Cerebellar nuclear complex (tissue), 1 donor: ENCODE measurements at places on chromosomes 1 and 21.

DNA sequence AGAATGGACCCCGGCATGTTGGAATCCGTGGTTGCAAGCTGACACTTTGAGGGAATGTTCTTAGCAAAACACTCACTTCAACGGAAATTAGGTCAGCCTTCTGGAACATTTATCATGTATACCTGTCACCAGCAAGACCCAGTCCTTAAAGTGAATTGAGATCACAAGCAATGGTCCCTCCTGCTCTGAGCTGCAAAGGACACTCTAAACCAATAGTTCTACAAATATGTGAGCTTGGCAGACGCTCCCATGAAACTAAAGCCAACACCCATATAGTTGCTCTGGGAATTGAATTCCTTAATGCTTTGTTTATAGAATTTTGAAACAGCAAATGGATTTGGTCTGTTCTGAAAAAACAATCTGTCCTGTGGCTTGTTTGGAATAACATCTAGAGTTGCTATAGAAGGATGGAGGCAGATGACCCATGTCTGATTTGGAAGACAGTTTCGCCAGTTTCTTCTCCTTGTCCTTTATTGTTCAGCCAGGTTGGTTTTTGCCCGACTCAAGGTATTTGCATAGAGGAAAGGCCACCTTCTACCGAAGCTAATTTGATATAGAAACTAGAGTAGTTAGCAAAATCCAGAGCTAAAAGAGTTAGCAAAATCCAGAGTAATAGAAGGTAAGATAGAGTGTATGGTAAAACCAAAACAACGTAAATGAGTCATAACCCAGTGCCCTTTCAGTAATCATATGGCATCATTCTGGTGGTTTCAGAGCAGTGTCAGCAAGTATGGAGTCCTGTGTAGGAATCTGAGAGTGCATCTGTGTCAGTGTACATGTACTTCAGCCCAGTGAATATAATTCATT, 236.2 kb downstream of the NFIA start:
- no peak for DNase-seq

DNA sequence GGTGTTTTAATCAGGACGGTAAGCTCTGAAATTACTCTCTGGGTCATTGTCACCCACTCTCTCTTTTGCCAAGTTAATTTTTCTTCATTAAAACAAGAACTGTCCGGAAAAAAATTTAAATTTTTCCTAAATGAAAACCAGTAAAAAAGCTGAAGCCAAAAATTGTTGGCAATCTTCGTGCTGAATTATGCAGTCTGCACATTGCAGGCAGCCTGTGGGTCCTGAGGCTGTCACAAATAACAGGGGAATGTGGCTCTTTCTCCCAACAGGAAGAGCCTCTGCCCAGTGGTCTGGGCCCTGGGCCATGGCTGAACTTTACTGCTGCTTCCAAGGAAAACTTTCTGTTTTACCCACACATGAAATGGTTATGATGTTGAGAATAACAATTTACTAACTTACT, 153.9 kb upstream of the SPAG17 start:
- DNase-seq = no peak

- DNase-seq = no peak
Observed at GRCh38 chr21:26756491-26757159, 88.6 kb downstream of the ADAMTS1 start.

DNA sequence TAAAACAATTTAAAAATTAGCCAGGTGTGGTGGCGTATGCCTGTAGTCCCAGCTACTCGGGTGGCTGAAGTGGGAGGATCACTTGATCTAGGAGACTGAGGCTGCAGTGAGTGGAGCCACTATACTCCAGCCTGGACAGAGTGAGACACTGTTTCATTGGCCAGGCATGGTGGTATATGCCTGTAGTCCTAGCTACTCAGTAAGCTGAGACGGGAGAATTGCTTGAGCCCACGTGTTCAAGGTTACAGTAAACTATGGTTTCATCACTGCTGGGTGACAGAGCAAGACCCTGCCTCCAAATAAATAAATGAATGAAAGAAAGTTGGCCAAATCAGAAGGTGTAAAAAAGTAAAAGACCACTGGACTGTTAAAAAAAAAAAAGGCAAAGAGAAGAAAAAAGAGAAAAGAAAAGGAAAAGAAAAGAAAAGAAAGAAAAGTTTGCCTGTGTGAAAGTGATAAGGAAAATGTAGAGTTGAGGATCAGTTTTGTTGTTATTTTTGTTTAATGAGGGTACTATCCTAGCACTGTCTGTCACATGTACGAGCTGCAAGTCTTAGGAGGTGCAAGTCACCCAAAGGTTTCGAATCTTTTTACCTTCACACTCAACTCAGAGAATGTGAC, 52.3 kb downstream of the LUZP1 start:
- DNase-seq = no peak

DNA sequence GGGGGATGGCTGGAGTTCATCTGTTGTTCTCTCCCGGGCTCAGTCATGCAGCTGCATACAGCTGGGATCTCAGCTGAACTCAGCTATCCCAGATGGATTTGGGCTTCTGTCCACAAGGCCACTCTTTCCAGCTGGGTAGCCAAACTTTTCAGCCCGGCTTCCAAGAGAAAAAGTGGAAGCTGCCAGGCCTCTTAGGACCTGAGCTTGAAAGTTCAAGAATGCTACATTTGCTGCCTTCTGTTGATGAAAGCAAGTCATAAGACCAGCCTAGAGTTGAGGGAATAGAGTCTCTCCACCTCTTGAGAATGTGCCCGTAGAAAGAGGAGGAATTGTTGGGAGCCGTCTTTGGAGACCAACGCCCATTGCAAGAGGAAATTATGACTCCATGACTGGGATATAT, 95.3 kb downstream of the C1orf21 start:
- no peak for DNase-seq

DNA sequence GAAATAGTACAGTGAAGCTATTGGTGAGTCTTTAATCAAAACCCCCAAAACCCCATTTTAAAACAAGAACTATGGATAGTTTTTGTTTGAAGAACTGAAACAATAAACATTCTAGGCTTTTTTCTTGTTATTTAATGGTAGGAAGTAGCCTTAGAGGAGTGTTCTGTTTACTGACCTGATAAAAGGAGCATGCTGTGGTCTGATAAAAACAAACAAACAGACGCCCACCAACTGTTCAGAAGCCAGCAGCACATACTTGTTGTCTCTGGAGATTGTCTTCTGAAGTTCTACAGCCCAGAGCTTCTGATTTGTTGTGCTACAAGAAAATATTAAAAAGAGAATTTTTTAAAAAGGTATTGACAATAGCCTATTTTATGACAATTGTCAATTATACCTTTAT, 54.1 kb upstream of the CFAP298 start:
- DNase-seq = no peak

DNA sequence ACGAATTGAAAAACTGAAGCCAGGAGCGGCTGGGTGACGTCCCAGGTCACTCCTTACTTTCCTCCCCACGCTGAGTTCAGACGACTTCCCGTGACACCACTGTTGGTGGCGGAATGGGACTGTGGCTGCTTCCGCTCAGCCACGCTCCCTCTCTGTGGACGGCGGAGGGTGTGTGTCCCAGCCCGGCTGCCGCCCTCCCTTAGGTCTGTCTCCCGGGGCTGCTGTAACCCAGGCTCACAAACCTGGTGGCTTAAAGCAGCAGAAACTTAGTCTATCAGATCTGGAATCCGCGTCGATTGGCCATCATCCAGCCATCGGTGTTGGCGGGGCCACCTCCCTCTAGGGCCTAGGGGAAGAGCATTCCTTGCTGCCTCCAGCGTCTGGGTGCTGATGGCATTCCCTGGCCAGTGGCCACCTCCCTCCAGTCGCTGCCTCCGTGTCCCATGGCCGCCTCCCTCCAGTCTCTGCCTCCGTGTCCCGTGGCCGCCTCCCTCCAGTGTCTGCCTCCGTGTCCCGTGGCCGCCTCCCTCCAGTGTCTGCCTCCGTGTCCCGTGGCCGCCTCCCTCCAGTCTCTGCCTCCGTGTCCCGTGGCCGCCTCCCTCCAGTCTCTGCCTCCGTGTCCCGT, 17.5 kb downstream of the TRPM2 start:
- no peak for DNase-seq

GRCh38 chr1:8061210-8061609, 35.1 kb upstream of the ERRFI1 start:
- no peak for DNase-seq

GRCh38 chr1:27574871-27575831, 28.8 kb downstream of the AHDC1 start:
- DNase-seq = no peak

DNA sequence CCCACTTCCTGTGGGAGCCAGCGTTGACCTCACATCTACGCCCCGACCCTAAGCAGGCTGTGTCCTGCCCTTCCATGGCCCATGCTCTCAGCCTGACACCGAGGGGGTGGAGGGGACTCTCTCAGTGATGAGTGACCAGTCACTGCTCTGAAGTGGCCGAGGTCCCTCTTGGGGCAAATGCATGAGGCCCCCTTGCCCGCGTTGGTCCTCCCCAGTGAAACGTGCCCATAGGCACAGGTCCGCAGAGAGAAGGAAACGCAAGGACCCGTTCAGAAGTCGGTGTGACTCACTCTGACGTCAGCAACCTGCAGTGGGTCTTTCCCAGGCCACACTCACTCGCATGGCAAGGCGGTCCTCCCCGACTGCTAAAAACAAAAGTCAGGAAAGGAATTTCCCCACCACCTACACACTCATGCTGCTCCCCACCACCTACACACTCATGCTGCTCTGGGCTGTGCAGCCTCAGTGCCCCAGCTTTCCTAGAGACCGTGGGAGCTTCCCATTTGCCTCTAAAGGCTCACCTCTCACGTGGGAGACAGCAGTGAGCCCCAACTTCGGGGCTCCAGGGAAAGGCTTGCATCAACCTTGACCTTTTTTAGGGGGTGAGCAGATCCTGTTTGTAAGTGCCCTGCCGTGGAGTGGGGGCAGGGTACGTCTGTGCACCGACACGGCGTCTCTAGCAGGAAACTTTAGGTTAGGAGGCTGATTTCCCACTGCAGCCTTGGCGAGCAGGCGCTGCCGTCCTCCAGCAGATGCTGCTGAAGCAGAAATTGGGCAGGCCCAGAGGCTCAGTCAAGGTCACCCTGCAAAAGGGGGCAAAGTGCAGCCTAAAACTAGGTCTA, 11.4 kb downstream of the UBASH3A start:
- no peak for DNase-seq

DNA sequence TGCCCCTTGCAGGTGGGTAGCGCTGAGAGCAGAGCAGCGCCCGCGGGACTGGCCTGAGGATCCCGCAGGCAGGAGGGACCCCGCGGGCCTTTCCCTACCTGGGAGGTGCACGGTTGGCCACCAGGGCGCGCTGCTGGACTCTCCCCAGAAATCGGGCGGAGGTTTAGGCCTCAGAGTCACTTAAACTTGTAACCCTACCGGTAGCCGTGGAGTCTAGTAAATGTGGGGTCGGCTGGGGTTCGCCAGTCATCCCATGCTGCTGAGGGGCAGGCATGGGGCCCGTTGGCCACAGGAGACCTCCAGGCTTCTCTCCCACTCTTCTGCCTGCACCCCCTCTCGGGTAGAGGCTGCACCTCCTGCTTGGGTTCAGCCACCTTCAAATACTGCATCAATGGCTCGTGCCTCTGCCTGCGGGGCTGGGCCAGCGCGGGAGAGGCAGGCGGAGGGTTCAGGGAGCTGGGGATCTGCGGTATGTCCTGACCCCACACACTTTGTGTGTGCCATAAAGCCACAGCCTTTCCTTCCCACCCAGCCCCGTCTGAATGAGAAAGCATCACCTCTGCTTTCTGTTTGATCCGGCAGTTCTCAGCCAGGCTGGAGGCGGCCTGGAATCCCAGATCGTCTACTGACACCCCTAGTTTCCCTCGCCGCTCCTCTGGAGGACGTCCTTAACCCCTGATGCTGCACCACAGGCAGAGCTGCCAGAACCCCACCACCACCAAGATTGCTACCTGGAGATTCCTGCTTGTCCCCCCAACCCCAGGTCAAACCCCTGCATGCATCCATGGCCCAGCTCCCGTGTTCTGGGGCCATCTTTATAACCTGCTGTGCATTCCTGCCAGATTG, 12.3 kb upstream of the GSTM4 start:
- DNase-seq = no peak

GRCh38 chr21:34330055-34330454, 33.8 kb upstream of the KCNE2 start:
- DNase-seq = no peak

DNA sequence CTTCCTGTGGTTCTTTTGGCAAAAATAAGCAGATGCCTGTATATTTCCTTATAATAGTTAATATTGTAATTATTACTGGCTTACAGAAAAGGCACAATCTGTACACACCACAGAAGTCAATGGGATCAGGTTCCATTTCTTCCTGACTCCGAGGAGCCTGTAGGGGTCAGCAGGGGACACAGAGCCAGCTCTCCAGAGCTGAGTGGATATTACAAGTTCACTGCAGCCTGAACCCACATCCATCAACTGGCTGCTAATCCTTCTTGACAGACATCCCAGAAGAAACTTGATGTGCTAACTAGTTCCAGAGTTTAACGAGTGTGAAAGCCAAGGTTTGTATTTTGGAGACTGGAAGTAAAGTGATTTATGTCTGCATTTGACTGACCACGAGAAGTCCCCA, 203.8 kb downstream of the LMX1A start:
- no peak for DNase-seq

DNA sequence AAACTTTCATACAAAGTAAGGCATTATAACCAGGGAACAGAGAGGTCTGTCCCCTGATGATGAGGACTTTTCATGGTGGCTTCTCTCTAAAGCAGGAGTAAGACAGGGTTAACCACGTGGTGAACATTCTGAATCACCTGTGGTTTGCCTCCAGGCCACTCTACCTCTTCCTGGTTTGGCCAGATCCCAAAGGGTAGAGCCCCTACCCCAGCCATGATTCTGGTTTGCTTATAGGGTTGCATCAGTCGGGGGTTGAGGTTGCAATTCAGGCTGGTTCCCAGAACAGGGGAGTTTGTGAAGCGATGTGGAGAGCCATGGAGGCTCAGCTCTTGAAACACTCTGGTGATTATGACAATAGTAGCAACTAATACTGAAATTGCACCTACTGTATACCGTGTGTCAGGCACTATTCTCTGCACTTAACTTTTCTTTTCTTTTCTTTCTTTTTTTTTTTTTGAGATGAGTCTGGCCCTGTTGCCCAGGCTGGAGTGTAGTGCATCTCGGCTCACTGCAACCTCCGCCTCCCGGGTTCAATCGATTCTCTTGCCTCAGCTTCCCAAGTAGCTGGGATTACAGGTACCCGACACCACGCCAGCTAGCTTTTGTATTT, 8.3 kb downstream of the CNR2 start:
- no peak for DNase-seq

DNA sequence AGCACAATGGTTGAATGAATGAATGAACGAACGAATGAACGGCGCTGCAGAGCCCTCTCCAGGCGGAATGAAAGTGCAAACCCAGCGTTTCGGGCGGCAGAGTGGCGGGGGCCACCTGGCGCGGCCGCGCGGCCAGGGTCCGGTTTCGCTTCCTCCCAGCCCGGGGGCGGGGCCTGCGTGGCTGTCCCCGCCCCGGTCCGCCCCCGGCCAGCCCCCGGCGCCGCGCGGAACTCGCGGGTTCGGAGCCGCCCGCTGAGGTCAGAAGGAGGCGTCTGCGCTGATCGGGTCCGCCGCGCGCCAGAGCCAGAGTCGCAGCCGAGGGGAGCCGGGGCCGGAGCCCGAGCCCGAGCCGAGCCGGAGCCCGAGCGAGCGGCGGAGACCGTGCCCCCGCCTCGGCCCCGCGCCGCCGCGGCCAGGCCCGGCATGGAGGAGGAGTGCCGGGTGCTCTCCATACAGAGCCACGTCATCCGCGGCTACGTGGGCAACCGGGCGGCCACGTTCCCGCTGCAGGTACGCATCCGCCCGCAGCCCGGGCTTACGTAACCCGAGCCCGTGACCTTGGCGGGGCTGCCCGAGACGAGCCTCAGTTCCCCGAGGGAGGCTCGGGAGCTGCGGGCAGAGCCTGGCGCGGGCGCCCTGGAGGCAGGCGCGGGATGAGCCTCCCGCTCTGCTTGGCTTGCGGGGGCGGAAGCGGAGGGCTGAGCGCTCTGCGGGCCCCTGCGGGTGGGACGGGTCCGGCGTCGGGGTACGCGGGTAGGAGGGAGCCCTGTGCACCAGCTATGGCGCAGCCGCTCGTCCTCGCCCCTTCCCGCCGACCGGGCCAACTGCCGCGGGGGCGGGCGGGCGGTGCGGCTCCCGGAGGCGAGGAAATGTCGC, at the start of gene PDXK:
Gene PDXK (plus strand): TSS at position 258 of the 876 bp plus-strand sequence. CDS start 166 bp downstream, at position 424.
- no peak for DNase-seq
